Stimulated activated naive CD4-positive, alpha-beta T cell (primary cell): ENCODE measurements at places on chromosomes 3 and 15.

DNA sequence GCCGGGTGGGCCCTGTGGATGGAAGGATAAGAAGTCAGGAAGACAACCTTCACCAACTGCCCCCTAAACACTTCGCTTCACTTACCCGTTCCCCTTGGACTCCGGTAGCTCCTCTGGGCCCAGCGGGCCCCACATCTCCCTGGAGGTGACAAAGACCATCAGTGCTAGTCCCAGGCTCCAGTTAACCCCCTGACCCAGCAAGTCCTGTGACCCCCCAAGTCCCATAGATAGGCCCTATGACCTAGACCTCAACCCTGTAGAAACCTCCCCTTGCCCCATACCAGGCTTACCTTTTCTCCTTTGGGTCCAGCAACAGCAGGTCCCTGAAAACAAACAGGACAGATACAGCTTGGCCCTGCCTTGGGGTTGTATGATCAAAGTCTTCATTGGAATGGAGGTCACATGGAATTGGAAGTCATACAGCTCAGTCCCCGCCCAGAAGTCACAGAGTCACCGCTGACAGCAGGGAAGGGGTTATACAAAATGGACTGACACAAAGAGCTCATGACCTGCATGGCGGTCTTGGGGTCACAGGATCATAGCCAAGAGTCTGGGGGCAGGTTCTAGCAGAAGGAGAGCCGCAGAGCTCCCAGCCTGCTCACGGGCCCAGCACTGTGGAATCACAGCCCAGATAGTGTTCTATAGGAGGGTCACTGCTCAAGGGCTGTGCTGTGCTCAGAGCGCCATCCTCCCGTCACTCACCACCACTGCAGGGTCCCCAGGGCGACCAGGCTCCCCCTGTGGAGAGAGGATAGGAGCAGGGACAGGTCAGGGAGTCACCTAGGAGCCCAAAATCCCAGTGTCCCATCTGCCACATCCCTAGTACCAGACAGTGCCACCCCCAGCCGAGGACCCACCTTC, 13.3 kb downstream of the COL7A1 start:
- no peak for DNase-seq

- no peak for DNase-seq
Observed at GRCh38 chr3:59935025-59935424, 885.2 kb upstream of the CFAP20DC start.

GRCh38 chr3:129663930-129664646, 57.6 kb upstream of the PLXND1 start:
- DNase-seq = no peak

DNA sequence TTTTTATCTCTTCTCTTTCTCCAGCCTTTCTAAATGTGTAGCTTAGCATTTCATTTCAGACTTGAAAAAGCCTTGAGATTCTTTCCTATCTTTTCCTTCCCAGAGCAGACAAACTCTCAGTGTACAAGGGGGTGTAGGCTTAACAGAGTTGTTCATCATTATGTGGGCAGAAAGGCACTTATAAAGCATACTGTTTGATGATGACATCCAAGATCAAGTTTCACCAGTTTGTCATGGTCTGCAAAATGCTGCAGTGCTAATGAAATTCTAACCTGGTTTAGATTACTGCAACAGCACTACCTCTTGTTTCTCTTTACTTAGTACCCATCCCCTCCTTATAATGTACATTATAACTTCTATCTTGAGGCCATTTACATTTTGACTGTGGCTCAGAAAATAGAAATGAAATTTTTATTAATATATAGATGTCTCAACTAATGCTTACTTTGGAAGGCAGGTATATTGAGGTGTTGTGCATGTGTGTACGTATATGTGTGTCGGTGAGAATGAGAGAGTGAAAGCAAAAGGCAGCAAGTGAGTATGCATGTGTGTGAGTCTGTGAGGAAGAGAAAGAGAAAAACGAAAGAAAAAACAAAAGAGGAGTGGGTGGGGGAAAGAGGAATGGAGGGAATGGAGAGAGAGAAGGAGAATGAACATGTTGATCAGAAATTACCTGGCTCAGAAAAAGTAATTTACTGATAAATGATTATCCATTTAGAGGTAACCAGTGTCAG, 1043.6 kb downstream of the TUSC7 start:
- DNase-seq = no peak

DNA sequence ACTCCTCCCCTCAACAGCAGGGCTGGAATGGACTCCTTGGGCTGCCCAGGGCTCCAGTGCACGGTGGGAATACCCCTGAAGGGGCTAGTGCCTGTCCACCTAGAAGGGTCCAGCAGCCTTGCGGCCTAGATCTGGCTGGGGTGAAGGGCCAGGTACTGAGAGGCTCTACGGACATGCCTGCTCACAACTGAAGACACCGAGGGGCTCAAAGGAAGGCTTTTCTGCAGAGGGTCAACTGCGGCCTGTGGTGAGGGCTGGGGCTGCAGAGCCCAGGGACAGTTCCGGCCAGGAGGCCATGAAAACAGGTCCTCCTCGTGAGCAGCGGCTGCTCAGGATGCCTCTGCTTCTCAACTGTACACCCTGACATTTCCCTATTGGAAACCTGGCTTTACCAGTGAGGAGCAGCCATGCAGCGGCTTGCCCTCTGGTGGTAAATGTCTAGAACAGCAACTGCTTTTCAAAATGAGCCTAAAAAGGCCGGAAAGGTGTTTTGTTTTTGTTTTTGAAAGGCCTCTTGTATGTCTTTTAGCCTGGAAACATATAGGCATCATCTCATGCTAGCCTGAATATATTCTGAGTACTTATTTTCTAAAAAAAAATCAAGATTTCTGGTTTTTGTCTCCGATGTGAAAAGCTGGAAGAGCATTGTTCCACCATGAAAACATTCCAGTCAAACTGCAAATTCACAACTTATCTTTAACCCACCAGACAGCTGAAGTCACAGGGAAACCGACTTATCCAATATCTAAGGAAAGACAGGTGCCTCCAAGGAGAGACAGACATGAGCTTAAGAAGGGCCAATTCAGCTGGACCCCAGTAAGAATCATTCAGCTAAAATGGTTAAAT, 163.4 kb downstream of the KLF13 start:
- DNase-seq = peak; percentile 55

- no peak for DNase-seq
Observed at GRCh38 chr15:44883199-44883877, 73.1 kb upstream of the TERB2 start.

DNA sequence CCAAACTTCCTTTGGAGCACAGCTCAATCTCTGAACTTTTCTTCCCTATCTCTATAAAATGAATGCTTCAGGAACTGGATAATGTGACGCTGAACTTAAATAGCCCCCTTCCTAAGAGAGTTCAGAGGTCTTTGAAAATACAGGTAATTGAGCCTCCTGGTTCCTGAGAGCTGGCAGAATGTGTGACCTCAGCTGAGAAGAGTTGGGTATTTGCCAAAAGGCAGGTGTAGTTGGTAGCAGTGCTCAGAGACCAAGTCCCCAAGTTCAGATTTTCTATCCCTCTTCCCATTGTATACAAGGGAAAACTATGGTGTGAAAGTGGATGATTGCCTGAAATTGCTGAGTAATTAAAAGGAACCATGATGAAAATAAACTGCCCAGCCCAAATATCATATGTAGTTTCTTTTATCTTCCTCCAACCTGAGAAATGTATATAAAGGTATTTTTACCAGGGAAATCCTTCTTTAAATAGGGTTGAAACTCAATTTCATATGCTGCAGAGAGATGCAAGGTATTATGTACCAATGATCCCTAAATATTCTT, 154.6 kb upstream of the ICE2 start:
- no peak for DNase-seq

DNA sequence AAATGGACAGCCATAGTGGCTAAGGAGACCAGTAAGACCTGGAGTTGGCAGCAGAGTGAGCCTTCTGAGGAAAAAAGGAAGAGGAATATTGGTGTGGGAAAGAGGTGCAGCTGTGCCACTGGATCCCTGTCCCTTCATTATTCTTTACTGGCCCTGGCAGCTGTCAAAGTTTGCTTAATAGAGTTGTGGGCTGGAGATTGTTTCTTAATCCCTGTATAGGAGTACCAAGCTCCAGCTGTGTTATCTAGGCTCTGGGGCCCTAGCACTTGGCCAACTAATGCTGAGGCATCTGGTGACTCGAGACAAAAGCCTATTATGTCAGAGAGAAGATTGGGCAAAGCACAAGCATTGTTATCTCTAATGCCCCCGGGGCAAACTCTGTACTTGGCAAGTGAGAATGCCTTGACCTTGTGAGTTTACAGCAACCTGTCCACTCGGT, 61.4 kb downstream of the ZNF609 start:
- no peak for DNase-seq

GRCh38 chr3:34218706-34219385, 420.4 kb downstream of the PDCD6IP start:
- no peak for DNase-seq

GRCh38 chr3:128360705-128361271, 105.9 kb downstream of the DNAJB8 start:
- DNase-seq = no peak

DNA sequence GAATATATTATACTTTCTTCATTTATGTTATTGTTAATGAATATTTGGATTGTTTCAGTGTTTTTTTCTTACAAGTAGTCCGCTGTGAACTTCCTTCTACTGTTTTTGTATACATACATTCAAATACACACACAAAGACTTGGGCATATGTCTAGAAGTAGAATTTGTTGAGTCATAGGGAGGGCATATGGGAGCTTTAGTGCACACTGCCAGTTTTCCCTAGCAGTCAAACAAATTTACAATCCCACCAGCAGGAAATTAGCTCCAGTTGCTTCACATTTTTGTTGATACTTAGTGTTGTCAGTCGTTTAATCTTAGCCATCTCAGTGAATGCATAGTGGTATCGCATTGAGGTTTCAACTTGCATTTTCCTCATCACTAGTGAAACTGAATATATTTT, 492.3 kb downstream of the DIPK2A start:
- DNase-seq = no peak

GRCh38 chr3:139136469-139137202, 91.9 kb upstream of the PRR23C start:
- DNase-seq = no peak

DNA sequence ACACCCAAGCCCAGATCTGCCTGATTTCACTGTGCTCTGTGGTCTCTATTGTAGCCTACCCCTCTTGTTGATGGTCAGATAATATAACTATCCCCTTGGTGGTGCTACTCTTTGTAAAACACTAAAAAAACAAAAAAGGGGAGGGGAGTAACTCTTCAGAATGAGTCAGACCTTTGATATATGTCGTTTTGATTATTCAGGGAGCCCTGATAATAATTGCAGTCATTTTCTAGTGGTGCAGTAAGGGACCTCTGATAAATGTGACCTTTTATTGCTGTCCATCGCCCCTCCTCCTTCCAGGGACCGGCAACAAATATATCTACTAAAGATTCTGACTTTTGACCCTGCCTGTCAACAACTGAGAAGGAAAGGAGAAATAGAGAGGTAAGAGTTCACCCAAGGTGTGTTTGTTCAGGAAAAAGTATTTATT, 45.1 kb upstream of the MAGI1 start:
- no peak for DNase-seq

DNA sequence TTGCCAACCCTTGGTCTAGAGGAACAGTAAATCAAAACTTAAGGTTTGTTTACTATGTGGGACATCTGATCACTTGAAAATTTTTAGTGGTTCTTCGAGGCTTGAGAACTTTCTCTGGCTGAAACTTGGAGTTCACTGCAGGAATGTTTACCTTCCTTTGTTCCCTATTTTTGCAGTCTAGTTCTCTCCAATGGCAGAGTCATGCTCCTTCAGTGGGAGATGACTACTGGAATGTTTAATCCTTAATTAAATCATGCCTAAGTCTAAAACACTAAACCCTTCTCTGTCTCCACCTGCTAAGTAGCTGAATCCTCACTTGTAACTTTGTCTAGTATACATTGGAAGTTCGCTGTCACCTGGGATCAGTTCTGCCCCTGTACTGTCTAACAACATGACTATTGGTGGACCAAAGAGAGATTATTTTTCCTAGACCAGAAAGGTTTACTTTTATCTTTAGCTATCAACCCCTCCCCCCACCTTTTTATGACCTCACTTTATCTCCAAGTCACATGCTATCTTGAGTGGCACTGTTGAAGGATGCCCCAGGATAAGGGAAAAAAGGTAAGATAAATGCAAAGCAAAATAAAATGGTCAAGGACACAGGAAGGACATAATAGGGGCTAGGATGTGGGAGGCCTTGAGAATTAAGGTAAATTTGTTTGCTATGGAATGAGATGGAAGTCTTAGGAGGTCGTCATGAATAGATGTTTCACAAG, 1.2 kb upstream of the ZNF609 start:
- no peak for DNase-seq

- no peak for DNase-seq
Observed at GRCh38 chr15:51190424-51191068, 95.8 kb upstream of the TNFAIP8L3 start.

GRCh38 chr3:195198426-195199346, 72.3 kb downstream of the XXYLT1 start:
- no peak for DNase-seq

- no peak for DNase-seq
Observed at GRCh38 chr3:141996437-141996836, 120.0 kb downstream of the ATP1B3 start.

DNA sequence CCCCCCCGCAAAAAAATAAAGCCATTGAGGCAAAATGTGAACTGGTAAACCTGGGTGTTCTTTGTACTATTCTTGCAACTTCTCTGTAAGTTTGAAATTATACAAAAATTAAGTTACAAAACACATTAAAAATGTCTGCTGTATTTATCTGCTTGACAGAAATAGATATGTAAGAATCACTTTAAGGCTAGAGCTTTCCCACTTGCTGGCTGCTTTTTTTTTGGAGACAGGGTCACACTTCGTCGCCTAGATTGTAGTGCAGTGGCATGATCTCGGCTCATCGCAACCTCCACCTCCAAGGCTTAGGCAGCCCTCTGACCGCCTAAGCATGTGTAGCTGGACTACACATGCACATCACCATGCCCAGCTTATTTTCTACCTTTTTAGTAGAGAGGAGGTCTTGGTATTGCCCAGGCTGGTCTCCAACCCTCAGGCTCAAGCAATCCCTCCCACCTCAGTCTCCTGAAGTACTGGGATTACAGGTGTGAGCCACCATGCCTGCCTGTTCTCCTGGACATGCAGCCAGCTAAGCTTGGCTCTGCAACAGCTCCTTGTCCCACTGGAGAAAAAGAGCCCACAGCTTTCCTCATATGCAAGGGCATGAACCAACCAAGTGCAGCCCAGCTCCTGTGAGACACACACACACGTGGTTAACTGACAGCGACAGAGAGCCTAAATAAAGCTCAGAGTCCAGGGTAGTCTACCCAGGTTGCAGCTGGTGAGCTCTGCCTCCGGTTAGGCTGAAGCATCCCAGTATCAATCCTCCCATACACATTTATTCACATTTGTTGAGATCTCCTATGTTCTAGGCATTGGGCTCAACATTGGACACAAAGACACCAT, 4.5 kb downstream of the RPS17 start:
- no peak for DNase-seq

DNA sequence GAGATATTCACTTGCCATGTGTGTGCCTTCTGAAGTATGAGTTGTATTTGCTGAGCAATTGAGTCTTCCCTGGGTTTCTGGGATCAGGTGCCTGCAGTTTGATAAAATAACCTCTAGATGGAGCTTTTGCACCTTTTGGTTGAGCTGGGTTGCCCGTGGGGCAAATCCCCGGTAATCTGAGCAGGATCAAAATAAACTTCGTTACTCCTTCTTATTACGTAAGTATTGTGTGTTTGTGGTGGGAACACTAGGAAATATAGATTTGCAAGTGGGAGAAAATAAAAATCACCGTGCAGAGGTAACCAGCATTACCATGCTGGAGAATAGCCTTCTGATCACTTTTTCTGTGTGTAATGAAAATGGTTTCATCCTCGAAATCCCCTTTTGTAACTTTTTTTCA, 277.4 kb upstream of the NR2E3 start:
- DNase-seq = no peak

- DNase-seq = no peak
Observed at GRCh38 chr15:58212909-58213526, 74.8 kb downstream of the AQP9 start.
